ENCODE measurements at places on chromosomes 4 and X.

- DNase-seq = peak; percentile 46
Observed at GRCh38 chr4:98260047-98260578, 1.1 kb upstream of the RAP1GDS1 start.

GRCh38 chr4:138959097-138959815 is 56.3 kb upstream of the NOCT start:
- no peak for DNase-seq

GRCh38 chr4:128820671-128821070 is 11.2 kb downstream of the JADE1 start:
- no peak for DNase-seq

DNA sequence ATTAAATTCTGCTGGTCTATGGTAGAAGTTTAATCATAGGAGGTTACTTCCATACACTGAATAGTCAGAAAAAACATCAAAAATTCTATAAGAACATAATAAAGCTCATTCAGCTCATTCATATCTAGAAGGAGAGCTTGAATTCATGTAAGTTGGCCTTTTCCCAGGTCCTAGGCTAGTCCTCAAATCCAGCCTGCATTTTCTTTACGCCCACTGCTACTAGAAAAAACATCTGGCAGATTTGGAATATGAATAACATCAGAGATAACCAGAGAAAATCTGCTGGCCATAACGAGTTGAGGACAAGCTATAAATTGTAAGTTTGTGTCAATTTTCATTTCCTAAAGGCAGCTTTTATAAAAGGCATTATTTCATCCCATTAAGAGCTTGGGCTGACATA is 95.5 kb downstream of the MXRA5 start:
- DNase-seq = no peak

- no peak for DNase-seq
Observed at GRCh38 chr4:146513548-146513947, 8.2 kb downstream of the SLC10A7 start.

DNA sequence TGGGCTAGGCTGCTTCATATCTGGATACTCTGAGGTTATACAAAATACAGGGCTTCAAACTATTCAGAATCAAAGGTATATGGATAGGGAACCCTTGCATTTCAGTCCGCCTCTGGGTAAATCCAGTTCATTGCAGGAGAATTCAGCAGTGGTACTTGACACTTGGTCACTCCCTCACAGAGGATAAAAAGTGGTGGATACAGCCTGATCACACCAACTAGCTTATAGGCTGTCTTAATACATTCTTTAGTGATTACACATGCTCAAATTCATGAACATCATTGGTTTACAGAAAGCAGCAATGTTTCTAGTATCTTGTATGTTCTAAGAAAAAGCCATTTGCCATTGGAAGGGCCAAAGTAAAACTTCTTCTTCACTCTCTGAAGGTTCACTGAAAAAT is 104.8 kb upstream of the PDE5A start:
- DNase-seq = no peak

DNA sequence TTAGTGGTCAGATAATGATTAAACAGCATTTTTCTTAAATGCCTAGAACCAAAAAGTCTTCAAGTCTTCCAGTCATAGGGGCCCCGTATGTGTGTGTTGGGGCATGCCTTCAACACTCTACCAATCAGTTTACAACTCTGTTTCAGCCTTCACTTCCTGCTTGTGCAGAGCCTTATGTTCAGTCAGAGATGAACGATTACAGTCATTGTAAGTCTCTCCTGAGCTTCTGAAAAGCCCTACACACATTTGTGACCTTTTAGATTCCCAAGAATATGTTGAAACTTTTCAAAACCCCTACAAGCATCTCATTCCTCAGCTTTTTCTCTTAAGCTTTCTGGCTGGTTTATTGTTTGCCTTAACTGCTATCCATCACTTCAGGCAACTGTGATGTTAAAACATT is 591.2 kb downstream of the ZNF674 start:
- DNase-seq = no peak

- no peak for DNase-seq
Observed at GRCh38 chr4:28082686-28083390, 1222.2 kb downstream of the STIM2 start.

GRCh38 chr4:13793020-13793710 is 165.6 kb upstream of the BOD1L1 start:
- no peak for DNase-seq
